Retinal pigment epithelial cell (primary cell): ENCODE measurements at places on chromosomes 7 and 10.
A peak's percentile ranks its signal among the peaks of the same experiment; 100 is the strongest.

- DNase-seq = no peak
These were observed 91.3 kb upstream of the TMEM106B start for GRCh38 chr7:12119620-12120303.

GRCh38 chr7:26378016-26378415, 86.4 kb downstream of the SNX10 start:
- DNase-seq = no peak

GRCh38 chr7:537911-538634, 18.4 kb upstream of the PDGFA start:
- DNase-seq = peak; percentile 71

DNA sequence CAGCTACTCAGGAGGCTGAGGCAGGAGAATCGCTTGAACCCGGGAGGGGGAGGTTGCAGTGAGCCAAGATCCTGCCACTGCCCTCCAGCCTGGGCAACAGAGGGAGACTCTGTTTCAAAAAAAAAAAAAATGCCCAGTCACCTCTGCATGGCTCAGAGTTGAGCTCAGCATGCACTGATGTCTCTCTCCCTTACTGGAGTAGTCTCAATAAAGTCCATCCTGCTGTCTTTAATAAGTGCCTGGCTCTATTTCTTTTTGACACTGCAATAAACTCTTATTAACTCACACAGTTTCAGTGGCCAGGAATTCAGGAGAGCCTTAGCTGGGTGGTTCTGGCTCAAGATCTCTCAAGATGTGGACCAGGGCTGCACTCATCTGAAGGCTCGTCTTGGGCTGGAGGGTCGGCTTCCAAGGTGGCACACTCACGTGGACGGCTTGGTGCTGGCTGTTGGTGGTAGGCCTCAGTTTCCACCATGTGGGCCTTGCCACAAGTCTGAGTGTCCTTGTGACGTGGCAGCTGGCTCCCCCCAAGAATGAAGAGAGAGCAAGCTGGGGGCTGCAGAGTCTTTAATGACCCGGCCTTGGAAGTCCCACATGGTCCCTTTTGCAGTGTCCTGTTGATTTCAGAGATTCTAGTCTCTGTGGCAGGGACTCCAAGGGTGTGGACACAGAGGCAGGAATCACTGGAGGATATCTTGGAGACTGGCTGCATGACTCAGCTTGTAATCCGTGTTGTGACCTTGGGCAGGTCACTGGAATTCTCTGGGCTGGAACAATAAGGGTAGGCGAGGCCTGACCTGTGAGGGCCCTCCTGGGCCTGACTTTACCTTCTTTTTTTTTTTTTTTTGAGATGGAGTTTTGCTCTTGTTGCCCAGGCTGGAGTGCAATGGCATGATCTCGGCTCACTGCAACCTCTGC, 85.9 kb upstream of the KMT2C start:
- no peak for DNase-seq

- DNase-seq = no peak
These were observed 18.6 kb upstream of the HSPA12A start for GRCh38 chr10:116760919-116761318.

- peak; percentile 96 for DNase-seq
These were observed 278.0 kb upstream of the KLF14 start for GRCh38 chr7:131011976-131012375.

GRCh38 chr7:139752604-139753003, 25.2 kb downstream of the HIPK2 start:
- no peak for DNase-seq

- DNase-seq = peak; percentile 34
These were observed 490.0 kb upstream of the LRRN3 start for GRCh38 chr7:110600956-110601355.

GRCh38 chr10:7438196-7438986, 27.6 kb upstream of the SFMBT2 start:
- no peak for DNase-seq

DNA sequence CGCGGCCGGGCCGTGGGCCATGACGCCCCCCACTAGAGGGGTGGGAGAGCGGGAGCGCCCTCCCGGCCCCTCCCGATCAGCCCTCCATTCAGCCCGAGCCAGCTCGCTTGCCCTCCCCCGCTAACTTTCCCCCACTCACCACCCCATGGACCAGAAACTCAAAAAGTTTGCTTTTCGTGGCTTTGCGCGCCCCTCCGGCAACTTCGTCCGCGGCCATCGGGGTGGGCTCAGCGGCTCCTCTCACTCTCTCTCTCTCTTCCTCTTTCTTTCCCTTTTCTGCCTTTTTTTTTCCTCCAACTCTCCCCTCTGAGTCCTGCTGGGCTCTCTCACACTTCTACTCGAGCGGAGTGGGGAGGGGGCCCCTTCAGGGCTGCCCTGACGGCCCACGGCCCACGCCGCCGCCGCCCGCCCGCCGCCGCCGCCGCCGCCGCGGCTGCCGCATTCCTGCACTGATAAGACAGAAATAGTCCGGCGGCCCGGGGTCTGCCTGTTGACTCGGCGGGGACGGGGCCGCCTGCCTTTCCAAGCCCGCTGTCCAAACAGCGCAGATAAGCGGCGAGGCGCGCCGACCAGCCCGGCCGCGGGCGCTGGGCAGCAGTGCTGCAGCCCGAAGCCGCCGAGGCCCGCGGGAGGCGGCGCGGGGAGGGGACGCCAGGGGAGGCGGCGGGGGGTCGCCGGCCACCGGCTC, at the start of gene SMARCD3:
Gene SMARCD3 (minus strand): TSS at position 349 of the 688 bp plus-strand sequence. CDS start 132 bp downstream, at position 217.
- DNase-seq = no peak

- DNase-seq = no peak
These were observed 166.7 kb downstream of the SEPTIN7 start for GRCh38 chr7:35967366-35968139.

DNA sequence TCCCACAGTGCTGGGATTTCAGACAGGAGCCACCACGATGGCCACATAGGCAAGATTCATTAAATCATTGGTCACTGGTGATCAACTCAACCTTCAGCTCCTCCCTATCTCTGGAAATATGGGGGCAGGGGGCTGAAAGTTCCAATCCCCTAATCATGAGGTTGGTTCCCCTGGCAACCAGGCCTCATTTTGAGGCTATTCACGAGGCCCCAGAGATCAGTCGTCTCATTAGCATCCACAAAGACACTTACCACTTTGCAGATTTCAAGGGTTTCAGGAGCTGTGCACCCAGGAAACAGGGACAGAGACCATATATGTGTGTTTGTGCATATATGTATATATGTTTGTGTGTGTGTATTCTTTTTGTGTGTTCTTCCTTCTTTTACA, 7.7 kb upstream of the GUSB start:
- no peak for DNase-seq

DNA sequence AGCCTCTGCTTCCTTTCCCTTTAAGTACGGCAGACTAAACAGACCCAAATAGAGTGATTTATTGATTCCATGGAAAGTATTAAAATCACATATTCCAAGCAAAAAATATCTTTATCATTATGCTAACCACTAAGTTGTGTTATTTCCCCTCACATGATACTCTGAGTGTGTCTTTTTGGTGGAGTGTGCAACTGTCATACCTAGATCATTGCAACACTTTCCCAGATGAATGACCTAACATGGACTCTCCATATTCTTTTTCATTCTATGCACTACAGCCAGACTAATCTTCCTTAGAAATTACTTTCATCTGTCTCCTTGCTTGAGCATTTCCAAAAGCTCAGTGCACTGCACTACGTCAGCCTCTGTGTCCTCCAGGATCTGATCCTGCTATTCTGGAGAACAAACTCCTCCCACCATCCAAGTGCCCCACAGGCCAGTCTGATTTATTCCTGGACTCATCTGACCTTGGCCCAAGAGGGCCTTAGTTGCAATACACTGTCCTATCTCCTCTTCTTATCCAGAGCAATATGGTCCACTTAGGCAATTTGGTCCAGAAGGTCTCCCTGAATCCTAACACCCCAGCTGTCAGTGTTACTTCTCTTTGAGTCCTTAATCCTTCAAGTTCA, 263.3 kb upstream of the KLF6 start:
- no peak for DNase-seq

DNA sequence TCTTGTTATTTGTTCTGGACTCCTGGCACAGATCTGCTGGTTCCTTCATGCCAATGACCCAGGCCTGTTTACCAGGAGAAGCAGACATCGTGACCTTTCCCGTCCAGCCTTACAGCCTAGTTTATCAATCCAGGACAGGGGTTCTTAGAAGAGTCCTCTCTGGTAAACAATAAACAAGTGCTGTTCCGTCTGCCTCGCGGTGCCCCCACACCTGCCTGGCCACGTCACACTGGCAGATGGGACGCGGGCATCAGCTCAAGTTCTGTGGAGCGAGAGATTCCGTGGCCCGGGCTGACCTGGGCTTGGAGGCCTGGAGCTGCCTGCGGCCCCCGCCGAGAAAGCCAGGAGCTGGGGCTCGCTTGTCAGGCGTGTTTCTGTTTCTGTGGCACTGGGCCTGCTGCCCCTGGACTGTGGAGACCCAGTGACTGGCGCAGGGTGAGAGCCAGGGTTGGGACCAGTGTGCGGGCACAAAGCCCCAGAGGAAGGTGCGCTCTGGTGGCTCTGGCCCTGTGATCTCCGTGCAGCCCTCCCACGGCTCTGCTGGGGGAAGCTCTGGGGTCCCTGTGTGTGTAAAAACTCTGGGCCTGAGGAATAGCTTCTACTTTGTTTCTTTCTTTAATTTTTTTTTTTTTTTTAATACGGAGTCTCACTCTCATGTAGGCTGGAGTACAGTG, 28.4 kb upstream of the PFKFB3 start:
- no peak for DNase-seq

- DNase-seq = no peak
These were observed 20.5 kb downstream of the INHBA start for GRCh38 chr7:41682422-41682821.

DNA sequence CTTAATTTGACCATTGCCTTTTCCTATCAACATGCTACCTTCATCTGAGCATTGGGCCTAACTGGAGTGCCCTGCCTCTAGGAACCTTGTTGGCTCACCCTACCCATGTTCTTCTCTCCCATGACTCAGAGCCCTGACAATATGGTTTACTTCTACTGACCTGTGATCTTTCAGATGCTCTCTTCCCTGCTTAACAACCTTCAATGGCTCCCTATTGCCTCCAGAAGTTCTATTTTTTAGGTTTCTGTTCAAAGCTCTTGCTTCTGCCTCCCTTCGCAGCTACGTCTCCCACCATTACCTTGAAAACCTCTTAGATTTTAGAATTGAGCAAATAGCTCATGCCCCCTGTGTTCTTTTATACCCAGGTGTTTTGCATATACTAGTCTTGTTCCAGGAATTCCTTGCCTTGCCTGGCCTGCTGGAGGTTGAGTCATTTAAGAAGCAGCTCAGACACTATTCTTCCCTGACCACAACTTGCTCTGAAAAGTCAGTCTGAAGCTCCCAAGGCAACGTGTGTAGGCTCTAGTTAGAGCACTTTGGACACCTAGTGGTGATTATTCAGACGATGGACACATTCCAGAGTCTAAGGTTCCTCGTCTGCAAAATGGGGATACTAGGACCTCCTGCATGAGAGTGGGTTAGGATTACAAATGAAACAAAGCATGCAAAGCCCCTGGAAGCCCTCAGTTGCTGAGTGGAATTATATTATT, 64.4 kb upstream of the EMX2 start:
- DNase-seq = no peak
